ENCODE measurements at places on chromosomes 5 and 9. TPM values are rescaled to one million over a fixed set of nuclear protein-coding genes. Genes with fewer than 3 reads are reported as not detected.
A peak's percentile ranks its signal among the peaks of the same experiment; 100 is the strongest.

Gene DDX4
- not detected for total RNA-seq

Gene CDHR2
- total RNA-seq, result 0.36 TPM

Gene C9orf50
- total RNA-seq, result 2.2 TPM

Gene PLPP1
- 79.5 TPM for total RNA-seq

Gene OLFM1
- 40.7 TPM for total RNA-seq

Gene KCNN2
- total RNA-seq, result 0.71 TPM

Gene DIPK1B
- total RNA-seq, result 11.6 TPM

Gene GPR150
- total RNA-seq, result 0.49 TPM

Gene SYK
- 25.6 TPM for total RNA-seq

Gene SPATA31C1
- not detected for total RNA-seq

Gene SOX30
- total RNA-seq, result 0.13 TPM

DNA sequence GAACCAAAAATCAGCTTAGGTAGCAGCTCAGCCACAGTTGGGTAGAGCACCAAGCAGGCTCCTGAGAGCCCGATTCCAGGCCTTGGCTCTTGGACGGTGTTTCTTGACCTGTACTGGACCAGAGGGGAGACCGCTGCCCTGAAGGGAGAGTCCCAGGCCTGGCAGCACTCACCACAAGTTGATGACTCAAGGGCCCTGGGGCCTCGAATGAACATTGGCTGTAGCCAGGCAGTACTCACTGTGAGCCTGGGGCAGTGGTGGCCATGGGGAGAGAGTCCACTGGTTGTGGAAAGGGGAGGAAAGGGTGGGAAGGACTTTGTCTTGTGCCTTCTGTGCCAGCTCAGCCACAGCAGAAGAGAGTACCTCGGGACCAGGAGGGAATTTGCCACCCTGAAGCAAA is 166.1 kb downstream of the EDIL3 start:
- no peak for DNase-seq

GRCh38 chr5:65050826-65051498 is 282.2 kb downstream of the CWC27 start:
- DNase-seq, result no peak

GRCh38 chr5:43301653-43302091 is 11.5 kb downstream of the HMGCS1 start:
- no peak for DNase-seq

GRCh38 chr9:109597496-109597895 is 99.4 kb upstream of the PTPN3 start:
- DNase-seq, result no peak

DNA sequence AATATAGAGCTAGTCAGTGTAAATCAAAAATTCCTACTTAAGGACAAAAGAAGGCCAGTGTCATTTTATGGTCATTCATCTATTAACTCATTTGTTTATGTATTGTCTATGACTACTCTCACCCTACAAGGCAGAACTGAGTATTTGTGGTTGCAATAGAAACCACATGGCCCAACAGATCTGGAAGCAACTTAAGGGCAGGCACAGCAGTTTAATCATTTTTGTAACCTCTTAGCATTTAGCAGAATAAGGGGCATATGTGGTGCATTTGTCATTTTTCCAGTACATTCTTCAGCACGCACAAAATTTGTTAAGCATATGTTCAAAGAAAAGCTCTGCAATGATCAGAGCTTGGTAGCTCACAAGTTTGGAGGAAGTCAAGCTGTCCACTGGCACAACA is 1.1 kb downstream of the FKBP15 start:
- no peak for DNase-seq

- peak; percentile 12 for DNase-seq
These were observed 61.1 kb downstream of the BARX1 start for GRCh38 chr9:93893899-93894690.

DNA sequence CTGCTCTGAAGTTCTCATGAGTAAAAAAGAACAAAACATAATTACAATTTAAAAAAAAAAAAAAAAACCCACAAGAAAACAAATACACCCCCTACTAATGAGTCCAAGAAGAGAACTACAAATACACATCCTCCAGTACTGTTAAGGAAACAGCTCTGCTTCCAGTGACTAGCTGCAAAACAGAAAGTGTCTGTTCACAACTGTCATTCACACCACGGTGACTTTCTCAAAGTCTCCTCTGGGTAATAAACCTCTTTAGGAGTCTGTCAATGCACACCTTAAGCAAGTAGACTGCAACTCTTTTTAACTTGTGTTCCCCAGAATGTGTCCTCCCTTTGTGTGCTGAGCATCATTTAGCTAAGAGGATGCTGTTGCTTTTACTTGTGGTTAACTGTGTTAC is 6.2 kb downstream of the REEP5 start:
- no peak for DNase-seq

DNA sequence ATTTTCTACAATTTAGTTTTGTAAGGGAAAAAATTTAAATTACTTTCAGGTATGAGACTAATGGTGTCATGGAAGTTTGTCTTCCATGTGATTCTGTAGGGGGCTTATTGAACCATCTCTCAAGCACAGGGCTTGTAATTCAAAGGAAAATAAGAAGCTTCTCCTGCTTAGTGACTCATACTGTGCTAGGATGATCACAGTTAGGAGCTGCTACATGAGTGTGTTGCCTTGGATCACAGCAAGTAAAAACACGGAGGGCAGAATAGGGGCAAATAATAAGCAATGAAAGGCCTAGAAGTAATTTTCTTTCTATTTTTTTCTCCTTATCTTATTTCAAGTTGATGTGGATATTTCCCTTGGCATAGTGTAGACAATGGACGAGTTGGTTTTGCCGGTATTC is 28.9 kb downstream of the TMEM167A start:
- no peak for DNase-seq

DNA sequence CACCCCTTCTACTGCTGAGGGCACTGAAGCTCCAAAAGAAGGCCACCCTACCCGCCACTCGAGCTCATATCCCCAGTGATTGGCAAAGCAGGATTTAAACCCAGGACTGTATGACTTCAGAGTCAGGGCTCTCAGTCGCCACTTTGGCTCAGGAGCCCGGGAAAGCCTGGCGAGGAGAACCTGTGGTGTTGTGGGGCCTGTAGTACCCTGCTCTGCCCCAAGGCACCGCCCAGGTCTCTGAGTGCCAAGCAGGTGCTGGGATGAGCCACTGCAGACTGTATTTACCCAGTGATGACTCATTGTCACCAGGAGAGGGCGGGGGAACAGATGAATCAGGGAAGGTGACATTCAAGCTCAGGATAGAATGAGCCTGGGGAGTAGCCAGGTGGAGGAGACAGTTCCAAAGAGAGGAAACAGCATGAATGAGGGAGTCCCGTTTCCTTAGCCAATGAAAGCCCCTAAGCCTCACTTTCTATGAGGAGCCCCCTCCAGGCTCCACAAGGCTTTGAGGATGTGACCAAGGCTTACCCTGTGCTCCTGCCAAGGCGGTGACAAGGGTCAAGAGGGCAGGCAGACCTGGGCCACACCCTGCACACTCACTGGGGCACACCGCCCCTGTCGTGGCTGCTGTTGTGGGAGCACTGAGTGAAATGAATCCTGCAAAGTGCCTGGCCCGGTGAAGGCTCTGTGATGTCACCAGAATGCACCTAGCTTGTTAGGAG is 17.8 kb upstream of the DPM2 start:
- DNase-seq, result no peak

- no peak for DNase-seq
These were observed 750 bp downstream of the TRIM36 start for GRCh38 chr5:115168829-115169486.

- DNase-seq, result no peak
These were observed 23.4 kb upstream of the ARHGAP26 start for GRCh38 chr5:142746532-142747433.

DNA sequence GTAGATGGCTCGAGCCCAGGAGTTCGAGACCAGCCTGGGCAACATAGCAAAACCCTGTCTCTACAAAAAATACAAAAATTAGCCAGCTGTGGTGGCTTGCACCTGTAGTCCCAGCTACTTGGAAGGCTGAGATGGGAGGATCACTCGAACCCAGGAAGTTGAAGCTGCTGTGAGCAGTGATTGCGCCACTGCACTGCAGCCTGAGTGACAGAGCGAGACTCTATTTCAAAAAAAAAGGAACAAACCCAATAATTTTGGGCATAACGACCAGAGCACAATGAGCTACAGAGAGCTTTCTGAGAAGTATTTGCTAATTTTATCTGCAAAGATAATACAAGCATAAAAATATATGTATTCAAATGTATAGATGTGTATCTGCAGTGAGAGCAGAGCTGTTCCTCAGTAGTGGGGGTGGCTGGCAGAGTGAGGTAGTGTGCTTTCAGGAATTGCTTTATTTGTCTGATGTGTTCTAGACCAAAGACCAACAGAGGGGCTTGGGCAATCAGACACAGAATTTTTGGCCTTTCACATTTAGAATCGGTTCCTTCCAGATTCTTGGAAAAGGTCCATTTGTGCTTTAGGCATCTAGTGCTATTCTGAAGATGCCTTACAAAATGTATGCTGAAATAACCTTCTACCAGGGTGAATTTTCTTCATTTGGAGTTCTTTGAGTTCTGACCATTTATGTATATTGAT is 5.2 kb downstream of the DOCK8 start:
- DNase-seq, result no peak

- no peak for DNase-seq
These were observed 80.3 kb upstream of the ROR2 start for GRCh38 chr9:92030367-92030766.

DNA sequence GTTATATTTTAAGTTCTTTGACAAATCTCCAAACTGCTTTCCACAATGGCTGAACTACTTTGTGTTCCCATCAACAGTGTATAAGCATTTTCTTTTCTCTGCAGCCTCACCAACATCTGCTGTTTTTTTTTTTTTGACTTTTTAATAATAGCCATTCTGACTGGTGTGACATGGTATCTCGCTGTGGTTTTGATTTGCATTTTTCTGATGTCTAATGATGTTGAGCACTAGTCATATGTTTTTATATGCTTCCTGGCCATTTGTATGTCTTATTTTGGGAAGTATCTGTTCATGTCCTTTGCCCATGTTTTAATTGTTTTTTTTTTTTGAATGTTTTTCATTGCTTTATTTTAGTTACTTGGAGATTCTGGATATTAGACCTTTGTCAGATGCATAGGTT is 196.6 kb downstream of the PLK2 start:
- DNase-seq, result no peak

GRCh38 chr9:71890042-71890679 is 20.8 kb downstream of the ABHD17B start:
- no peak for DNase-seq

GRCh38 chr5:139287890-139288635 is 5.5 kb upstream of the MATR3 start:
- DNase-seq, result no peak

GRCh38 chr5:143987264-143987663 is 175.3 kb downstream of the HMHB1 start:
- DNase-seq, result no peak

DNA sequence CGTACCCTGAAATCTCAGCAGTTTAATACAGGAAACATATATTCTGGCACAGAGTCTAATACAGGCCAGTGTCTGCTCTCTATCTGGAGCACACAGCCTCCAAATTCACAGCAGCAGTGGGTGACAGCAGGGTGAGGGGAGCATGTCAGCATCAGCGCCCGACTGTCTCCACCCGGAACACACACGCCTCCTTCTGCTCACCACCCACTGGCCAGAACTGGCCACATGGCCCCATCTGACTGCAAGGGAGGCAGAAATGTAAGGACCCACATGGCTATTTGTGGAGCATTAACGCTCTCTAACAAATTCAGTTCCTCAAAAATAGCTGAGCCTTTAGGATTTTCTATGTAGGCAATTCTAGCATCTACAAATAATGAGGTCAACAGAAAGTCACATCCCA is 24.6 kb downstream of the UBE2QL1 start:
- no peak for DNase-seq

GRCh38 chr5:174606646-174607045 is 117.7 kb upstream of the MSX2 start:
- DNase-seq, result no peak

DNA sequence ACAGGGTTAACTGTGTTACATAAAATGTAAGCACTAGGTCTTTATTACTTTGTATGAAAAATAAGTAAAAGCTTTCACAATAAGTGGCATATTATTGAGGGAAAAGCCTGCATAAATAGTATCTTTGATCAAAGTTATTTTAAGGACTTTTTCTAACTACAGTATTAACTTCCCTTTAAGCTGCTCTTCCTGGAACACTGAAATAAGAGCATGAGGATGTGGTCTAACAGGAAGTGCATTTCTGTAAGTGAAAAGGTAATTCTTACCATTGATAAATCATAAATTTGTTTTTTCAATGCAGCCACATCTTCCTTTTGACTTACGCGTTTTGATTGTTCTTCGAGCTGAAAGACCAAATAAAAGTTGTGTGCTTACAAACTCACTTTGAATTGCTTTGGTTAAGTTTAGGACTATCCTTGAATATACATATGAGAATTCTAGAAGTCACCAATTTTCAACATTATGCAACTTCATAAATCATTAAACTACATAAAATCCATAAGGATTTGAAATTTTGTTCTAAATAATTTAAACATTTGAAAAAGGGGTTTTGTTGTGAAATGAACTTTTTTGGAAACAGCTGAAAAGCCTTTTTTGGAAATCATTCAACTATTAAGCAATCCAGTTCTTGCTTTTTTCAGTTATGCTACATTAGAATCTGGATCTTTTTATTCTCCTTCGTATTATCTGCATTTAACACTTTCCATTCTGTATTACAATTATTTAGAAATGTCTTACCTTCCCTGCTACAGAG is 50.6 kb downstream of the RASEF start:
- DNase-seq, result no peak

DNA sequence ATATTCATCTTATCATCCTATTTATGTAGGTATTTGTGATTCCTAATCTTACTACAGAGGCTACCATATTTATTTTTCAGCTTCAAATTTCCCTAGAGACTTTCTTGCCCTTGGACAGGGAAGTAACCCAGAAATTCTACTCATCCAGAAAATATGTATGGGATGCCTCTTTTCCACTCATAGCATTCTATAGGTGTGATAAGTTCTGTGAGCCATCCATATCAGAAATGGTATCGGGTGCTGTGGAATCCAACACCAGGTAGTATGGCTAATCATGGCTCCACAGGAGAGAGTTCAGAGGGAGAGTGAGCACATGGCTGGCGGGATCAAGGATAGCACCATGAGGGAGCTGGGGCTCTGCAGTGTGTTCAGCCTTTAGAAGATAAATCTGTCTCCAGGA is 349.3 kb upstream of the ACTBL2 start:
- DNase-seq, result no peak

- no peak for DNase-seq
These were observed 86.0 kb downstream of the ZNF608 start for GRCh38 chr5:124660229-124661093.

GRCh38 chr9:98708103-98708932 is 417 bp downstream of the GABBR2 start:
- DNase-seq, result no peak

DNA sequence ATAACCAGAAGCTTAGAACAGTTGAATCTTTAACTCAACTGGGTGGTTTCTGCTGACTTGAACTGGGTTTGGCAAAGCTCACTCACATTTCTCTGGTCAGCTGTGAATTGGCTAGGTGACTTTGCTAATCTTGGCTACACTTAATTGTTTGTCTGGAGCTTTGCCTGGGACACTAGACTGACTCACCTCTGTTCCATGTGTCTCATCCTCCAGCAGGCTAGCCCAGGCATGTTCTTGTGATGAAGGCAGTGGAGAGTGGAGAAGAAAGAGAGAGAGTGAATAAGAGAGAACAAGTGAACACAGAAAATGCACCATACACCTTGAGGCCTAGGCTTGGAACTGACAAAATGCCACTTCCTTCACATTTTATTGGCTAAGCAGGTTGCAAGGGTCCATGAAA is 32.6 kb downstream of the SPATA31D1 start:
- DNase-seq, result no peak

GRCh38 chr5:21236971-21237427 is 1249.0 kb upstream of the CDH18 start:
- no peak for DNase-seq

GRCh38 chr9:92941861-92942260 is 5.5 kb upstream of the FGD3 start:
- no peak for DNase-seq

Measured in sciatic nerve (tissue), 2 donors.